ENCODE measurements at places on chromosomes 1 and 21.
A peak's percentile ranks its signal among the peaks of the same experiment; 100 is the strongest.

DNA sequence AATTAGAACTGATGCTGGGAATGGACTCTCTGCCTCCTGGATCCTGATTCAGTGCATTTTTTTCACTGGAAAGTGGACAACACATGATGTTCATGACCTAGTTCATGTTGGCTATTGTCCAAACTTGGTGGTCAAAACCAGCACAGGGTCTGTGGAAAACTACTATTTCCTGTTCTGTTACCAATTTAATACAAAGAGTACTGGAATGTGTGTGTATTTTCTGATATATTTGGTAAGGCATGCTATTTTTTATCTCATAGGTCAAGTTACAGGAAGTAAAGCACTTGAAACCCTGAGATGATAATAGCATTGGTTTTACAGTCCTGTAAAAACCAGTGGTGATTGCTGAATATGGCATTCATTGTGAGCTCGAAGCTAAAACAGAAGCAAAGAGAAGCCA lies 89.9 kb downstream of the SGIP1 start:
- DNase-seq, result no peak

GRCh38 chr1:116495535-116495934 lies 75.3 kb downstream of the CD58 start:
- no peak for DNase-seq

DNA sequence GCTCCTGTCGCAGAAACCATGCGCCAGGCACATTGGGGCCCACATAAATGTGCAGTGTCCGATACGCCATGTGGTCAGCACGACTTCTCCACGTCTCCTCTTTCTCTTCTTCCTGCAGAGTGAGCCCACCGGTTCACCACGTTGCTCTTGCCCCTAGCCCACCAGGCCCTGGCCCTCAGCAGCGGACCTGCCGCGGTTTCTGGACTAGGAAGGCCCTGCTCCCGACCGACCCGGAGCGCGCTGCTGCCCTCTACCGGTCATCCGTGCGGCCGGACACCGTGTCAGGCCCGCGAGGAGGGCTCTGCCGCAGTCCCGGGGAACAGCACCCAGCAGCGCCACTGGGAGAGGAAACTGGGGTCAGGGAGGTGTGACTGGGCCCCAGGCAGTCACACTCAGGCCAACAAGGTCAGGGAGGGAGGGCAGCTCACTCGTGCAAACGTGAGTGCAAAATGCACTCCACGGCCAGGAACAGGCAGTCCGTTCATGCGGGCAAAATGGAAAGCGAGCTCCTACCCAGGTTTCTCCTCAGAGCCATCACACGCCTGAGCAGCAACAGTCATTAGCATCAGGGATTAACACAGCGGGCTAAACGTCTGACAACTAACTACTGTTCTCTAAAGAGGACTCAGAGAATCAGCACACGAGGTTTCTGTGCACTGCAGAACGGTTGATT lies 13.7 kb downstream of the TLR5 start:
- peak; percentile 20 for DNase-seq

DNA sequence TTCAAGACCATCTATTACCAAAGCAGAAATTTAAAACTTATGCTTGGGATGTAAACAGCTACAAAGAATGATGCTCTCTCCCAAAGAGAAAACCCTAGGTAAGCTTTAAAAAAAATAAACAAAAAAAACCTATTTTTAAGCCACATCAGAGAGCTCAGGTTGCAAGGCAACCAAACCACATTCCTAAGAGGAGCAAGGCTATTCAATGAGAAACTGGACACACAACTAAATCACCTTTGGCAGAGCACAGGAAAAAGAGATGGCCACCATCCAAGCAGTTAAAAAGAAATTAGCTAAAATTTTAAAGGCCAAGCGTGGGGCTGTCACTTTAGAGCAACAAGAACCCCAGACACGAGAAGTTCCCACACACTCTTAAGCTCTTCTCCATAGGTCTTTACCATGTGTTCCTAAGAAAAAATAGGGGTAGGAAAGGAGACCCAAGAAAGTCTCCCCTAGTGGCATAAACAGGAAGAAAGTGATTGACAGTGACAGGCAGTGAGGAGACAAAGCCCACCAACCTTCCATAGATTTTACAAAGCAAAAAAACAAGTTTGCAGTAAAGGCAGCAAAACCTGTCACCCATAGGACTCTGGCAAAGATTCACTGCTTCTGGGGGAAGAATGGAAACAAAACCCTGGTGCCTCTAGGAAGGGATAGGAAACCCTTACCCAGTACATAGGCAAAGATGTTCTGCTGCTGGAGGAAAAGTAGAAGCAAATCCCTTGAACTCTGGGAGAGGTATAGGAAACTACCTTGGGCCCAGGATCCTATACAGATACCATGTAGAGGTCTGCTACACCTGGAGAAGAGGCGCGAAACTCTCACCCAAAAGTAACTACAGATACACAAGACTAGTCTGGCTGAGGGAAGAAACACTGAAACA lies 68.5 kb downstream of the FOXJ3 start:
- no peak for DNase-seq

- peak; percentile 59 for DNase-seq
Measured at GRCh38 chr1:26787381-26787705, 407 bp upstream of the PIGV start.

- peak; percentile 57 for DNase-seq
Measured at GRCh38 chr1:24101796-24102586, 9.9 kb downstream of the MYOM3 start.

Data from SHP77 (cell line).